Activated CD4-positive, alpha-beta T cell treated with anti-CD3 and anti-CD28 coated beads, Interleukin-10, Interleukin-2, amounts not matched to agents 100 ng/mL and 50 ng/mL, durations not matched to agents 16 hours and 8 hours (primary cell): ENCODE measurements at places on chromosomes 5 and 9.

DNA sequence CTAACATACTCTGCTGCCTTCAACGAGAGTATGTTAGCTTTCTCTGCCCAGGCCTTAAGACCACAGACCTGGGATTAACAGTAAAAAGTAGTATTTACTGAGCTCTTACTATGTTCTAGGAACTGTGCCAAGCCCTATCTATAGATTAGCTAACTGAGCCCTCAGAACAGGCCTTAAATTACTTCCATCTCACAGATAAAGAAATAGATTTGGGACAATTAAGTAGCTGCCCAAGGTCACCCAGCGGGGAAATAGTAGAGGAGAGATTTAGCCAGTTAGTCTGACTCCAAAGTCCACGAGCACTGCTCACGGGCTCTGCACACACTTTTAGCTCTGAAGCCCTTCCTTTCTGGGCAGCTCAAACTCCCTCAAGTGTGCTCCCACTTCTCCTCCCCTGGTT, 64.5 kb upstream of the EQTN start:
- no peak for DNase-seq

- no peak for DNase-seq
Observed at GRCh38 chr5:98961665-98962344, 33.0 kb upstream of the CHD1 start.

GRCh38 chr5:147372191-147372590, 137.4 kb downstream of the STK32A start:
- no peak for DNase-seq

GRCh38 chr5:56405116-56405908, 172.2 kb upstream of the ANKRD55 start:
- DNase-seq, result no peak

DNA sequence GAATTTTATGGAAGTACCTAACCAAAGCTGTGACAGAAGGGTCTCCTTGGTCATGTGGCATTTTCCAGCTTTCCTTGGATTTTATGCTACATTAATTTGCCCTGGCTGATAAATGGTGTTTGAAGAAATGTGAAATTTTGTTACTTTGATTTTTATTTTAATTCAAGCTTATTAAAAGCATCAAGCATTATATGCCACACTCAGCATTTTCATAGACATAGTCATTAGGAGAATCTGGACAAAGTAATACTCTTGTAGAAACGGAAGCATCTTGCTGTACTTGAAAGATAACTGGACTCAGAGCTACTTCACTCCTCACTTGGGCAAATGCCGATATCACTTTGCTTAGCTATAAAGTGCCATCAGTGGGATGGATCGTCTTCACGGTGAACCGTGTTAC, 54.2 kb downstream of the INIP start:
- DNase-seq, result no peak
